ENCODE measurements at places on chromosomes 11 and 22.

GRCh38 chr11:103406357-103406756 is 297.1 kb downstream of the DYNC2H1 start:
- DNase-seq, result no peak

DNA sequence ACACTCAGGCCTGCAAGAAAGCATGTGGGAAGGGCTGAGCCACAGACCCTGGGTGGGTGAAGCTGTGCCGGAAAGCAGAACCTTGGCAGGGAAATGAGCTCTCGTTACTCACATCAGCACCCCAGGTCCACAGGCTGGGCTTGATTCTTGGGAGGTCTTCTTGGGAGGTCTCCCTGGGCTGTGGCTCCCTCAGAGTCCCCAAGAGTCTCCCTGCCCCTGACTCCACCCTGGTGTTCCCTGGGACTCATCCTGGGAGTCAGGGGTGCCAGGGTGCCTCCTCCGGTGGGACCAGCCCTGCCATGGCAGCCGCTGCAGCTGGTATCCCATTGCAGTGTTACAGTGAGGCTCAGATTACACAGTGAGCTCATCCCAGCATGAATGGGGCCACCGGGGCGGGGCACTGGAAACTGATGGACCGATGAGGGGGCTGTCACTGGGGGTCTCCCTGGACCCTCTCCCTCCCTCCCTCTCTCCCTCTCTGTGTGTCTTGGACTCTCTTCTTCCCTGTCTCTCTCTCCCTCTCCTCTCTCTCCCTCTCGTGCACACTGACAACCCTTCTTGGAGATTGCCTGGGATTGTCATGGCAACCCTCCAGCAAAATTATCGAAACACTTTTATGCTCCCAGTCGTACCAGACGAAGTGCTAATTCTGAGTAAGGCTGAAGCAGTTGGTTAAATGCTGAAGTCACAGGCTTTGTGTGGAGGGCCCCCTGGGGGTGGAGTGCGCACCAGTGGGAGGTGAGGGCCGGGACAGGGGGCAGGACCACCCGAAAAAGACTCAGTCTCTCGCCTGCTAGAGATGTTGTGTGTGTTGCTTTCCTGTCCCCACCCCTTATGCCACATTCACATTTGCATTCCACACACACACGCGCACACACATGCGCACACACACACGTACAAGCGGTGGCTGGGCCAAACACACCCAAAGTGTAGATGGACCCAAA is 8.6 kb upstream of the C11orf96 start:
- no peak for DNase-seq

GRCh38 chr11:128598506-128599150 is 11.3 kb upstream of the ETS1 start:
- no peak for DNase-seq

DNA sequence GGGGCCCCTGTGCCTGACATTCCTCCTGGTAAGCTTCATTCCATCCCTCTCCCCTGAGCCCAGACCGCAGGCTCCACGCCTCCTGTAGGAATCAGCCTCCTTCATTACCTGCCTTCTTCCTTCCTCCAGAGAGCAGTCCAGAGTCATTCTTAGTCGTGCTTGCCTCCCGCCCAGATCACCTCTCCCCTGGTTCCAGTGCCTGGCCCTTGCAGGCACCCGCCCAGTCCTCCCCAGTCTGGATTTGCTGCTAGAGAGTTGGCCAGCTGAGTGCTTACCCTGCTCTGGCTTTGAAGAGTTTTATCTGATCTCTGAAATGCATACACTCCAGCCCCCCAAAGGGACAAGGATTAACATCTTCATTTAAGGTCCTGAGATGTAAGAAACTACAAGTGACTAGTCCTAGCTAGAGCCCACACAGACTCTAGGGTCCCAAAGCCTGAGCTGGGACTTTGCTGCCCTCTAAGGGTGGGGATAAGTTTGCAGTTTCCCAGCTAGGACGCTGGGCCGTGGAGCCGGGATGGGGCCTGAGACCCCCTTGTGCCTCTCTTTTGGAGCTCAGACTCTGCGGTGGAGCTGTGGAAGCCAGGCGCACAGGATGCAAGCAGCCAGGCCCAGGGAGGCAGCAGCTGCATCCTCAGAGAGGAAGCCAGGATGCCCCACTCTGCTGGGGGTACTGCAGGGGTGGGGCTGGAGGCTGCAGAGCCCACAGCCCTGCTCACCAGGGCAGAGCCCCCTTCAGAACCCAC is 1.6 kb downstream of the NR1H3 start:
- DNase-seq, result no peak

GRCh38 chr11:44604171-44604581 is 38.7 kb downstream of the CD82 start:
- no peak for DNase-seq

DNA sequence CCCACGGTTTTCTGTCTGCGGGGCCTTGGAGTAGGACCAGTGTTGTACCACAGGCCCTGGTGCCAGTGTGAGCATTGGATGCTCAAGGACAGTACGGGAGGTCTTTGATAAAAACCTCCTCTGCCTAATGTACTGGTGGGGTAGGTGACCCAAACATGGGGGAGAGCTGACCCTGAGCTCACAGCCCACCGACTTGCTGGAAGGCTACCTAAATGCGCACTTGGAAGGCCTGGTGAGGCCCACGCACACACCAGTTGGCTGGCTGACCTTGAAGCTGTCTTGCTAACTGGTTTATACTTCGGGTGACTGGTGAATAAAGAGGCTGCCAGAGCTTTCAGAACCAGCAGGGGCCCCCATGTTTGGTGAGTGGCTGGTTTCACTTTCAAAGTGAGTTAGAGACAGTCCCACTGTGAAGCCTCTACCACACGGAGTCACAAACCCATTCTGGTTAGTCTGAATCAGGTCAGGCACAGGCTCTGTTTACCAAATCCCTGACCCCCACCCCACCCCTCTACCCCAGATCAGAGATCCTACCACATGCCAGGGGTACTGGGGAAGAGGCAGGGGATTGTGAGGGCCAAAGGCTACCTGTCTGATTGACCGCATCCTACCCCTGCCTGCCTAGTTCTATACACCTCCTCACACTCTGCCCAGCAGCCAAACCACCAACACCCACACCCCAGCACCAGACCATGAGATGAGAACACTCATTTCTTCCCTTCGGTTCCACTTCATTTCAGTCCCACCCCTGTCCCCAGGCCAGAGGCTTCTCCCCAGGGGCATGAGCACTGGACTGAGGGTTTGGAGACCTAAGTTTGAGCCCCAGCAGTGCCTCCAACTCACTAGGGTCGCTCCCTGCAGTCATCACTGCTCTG is 12.7 kb upstream of the IL2RB start:
- peak; percentile 76 for DNase-seq

- no peak for DNase-seq
Observed at GRCh38 chr22:43018615-43019014, 3.7 kb upstream of the PACSIN2 start.

DNA sequence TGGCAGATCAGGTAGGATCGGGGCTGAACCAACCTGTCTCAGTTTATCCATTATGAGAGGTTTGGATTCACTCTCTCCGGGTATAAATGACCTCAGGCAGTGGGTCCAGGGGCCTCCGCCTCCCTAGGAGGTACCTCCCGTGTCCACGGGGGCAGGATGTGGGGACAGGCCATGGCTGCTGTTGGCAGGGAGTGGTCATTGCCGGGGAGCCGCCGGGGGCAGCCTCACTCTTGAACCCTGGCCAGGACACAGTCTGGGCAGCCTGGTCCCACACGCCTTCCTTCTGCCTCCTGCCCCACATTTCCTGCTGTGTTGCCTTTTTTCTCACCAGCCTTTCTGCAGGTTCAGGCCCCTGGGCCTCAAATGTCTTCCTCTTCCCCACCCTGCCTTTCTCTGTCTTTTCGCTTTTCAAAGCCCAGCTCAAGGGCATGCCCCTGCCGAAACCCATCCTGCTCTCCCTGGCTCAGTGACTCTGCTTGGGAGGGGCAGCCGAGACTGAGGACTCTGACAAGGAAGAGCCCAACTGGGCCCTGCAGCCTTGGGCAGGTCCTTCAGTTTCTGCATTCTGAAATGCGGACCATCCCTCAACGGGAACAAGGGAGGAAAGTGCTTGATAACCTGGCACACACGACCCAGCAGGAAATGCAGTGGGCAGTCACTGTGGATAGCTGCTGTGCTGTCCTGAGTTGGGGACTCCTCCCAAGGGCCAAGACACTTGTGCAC is 31.1 kb downstream of the ZC3H7B start:
- no peak for DNase-seq

DNA sequence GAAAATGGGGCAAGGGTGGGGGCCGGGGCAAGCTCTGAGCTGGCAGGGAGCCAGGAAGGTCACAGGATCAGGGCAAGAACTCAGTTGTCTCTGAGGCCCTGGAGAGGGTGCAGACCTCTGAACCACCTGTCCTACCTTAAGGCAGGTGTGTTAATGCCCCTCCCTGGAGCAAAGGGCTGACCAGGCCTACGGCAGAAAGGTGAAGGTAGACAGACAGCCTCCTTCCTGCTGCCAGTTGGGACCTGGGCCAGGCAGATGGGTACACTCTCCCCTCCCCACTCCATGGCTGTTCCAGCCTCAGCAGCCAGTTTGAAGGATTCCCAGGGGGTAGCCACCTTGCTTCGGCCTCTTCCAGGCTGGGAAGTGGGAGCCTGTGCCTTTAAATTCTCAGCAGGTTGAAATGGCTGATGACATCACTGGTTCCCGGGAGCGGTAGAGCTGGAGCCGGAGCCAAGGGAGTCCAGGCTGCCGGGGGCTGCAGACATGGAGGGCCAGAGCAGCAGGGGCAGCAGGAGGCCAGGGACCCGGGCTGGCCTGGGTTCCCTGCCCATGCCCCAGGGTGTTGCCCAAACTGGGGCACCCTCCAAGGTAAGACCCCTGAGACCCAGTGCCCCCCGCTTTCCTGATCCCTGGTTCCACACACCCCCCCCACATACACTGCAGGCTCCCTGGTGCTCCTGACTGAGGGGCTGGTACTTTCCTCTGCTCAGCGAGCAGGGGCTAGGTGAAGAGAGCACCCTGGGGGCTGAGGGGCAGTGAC is at the start of gene INPP5J:
INPP5J (plus strand) TSS at position 435 of the 760 bp plus-strand sequence; CDS start at position 484, 49 bp downstream.
- no peak for DNase-seq

- DNase-seq, result no peak
Observed at GRCh38 chr22:43402128-43402527, 9.7 kb upstream of the MPPED1 start.

DNA sequence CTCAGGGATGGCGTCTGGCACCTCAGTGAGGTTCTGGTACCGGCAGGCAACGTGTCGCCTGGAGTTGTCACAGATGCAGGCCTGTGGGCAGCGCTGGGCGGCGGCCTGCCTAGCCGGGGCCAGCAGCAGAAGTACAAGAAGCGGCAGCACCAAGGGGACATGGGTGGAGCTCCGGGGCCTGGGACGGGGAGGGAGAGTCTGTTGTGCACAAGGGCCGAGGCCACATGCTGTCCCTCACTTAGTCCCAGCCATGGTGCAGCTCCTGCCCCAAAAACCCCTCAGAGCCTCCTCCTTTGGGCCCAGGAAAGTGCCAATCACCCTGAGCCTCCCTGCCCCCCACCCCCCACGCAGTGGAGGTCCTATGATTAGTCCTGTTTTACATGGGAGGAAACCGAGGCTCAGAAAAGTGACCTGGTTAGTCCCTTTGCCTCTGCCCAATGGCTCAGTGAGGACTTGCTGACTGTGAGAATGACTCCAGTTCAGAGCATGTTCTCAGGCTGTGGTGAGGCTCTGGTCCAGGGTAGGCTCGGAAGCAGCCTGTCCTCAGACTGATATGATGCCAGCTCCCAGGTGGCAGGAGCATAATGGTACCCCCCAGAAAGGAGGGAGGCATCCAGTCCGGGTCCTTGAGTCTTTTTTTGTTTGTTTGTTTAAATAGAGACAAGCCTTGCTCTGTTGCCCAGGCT is 1.1 kb downstream of the CHADL start:
- DNase-seq, result no peak

GRCh38 chr11:60307507-60308195 is 19.4 kb upstream of the MS4A6E start:
- peak; percentile 13 for DNase-seq

GRCh38 chr11:7974668-7975067 is 9.4 kb upstream of the NLRP10 start:
- DNase-seq, result no peak

GRCh38 chr22:43828998-43829782 is 17.1 kb upstream of the EFCAB6 start:
- no peak for DNase-seq

DNA sequence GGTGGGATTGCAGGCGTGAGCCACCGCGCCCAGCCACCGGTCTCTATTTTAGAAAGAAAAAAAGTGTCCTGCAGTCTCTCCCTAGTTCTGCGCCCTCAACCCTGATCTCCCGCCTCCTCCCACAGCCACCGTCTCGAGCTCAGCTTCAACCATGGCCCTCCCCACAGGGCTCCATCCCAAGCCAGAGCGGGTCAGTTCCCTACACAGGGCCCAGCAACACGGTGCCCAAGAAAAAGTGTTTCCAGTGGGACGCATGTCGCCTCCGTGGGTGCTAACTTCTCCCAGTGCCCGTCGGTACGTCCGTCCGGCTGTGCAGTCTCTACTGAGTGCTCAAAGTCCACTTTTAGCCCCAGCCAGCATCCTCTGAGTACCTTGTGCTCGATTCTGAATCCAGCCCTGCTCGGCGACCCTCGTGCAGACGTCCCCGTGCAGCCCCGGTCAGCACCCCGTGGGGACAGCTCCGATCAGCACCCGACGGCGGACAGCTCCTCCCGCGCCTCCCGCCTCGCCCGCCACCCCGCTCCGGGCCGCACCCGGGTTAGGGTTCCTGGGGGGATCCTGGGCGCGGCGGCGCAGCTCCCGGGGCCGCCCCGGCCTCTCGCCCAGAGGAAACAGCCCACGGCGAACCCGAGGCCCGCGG is 657 bp upstream of the MAPK8IP2 start:
- peak; percentile 83 for DNase-seq

- DNase-seq, result peak; percentile 63
Observed at GRCh38 chr11:3109921-3110706, 52.9 kb upstream of the CARS1 start.

- DNase-seq, result no peak
Observed at GRCh38 chr22:30016596-30016995, 63.7 kb upstream of the HORMAD2 start.

DNA sequence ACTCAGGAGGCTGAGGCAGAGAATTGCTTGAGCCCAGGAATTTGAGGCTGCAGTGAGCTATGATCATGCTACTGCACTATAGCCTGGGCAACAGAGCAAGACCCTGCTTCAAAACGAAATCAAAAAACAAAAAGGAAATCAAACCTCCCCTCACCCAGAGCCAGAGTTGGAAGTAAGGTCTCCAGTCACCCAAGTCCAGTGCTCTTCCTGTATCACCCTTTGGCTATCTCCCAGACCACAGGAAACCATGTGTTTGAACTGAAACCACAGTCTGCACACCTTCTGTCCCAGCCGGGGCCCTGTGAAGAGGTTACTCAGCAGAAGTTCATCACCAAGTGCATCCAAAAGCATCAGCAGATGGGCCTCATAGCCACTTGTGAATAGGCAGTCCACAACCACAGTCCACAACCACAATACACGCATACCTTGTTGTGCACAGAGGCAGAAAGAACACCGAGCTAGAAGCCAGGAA is 4.6 kb downstream of the MYH9 start:
- DNase-seq, result peak; percentile 86

GRCh38 chr11:40140560-40140959 is 1318.9 kb downstream of the LRRC4C start:
- DNase-seq, result no peak

GRCh38 chr22:35477911-35478582 is 62.6 kb upstream of the RASD2 start:
- DNase-seq, result no peak

All from activated naive CD4-positive, alpha-beta T cell treated with anti-CD3 and anti-CD28 coated beads, Interleukin-2, amount 50 U/mL, for 72 hours (primary cell).